ENCODE measurements at places on chromosomes 5 and 9.

- DNase-seq = no peak
These were observed 699 bp downstream of the AKNA start for GRCh38 chr9:114386886-114387679.

- DNase-seq = no peak
These were observed 16.3 kb downstream of the ADAM19 start for GRCh38 chr5:157559301-157559700.

- no peak for DNase-seq
These were observed 507.8 kb downstream of the MAT2B start for GRCh38 chr5:164013077-164013670.

- peak; percentile 97 for DNase-seq
These were observed at the start of gene TRAF2 for GRCh38 chr9:136885950-136886578. TSS of gene TRAF2 (plus strand) at chr9:136886516. CDS start at chr9:136898741, 12,225 bp downstream.

- DNase-seq = no peak
These were observed 3.0 kb upstream of the MXD3 start for GRCh38 chr5:177314376-177315342.

DNA sequence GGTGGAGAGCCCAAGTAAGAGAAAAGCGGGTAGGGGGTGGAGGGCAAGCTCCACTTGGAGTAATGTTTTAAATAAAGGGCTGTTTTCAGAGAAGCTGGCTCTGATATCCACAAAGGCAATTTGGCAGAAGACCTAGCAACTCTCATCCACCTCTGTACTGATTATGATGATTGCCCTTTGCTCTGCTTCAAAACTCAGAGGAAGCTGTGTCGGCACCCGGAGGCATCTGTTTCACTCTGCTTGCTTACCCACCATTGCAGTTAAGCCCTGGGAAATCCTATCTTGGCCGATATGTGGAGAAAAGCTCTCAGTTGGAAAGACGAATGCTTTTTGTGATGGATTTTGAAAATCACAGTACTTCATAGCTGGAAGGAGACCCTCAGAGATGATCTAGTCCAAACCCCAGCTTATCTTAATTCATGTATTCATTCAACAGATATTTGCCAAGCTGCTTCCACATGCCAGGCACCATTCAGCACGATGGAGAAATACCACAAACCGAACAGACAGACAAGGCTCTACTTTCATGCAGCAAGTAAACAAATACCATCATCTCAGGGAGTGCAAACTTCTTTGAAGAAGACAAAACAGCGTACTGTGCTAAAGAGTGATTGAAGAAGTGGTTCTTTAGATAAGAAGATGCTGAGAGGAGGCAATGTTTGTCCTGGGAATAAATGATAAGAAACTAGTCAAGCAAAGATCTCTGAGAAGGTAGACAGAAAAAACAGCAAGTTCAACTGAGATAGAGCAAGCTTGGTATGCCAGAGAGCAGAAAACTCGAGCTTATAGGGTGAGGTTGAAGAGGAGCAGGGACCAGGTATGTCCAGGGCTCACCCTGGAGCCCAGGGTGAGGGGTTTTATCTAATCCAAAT lies 140.4 kb upstream of the SPDL1 start:
- no peak for DNase-seq

- DNase-seq = no peak
These were observed 53.2 kb downstream of the TTC39B start for GRCh38 chr9:15253786-15254185.

DNA sequence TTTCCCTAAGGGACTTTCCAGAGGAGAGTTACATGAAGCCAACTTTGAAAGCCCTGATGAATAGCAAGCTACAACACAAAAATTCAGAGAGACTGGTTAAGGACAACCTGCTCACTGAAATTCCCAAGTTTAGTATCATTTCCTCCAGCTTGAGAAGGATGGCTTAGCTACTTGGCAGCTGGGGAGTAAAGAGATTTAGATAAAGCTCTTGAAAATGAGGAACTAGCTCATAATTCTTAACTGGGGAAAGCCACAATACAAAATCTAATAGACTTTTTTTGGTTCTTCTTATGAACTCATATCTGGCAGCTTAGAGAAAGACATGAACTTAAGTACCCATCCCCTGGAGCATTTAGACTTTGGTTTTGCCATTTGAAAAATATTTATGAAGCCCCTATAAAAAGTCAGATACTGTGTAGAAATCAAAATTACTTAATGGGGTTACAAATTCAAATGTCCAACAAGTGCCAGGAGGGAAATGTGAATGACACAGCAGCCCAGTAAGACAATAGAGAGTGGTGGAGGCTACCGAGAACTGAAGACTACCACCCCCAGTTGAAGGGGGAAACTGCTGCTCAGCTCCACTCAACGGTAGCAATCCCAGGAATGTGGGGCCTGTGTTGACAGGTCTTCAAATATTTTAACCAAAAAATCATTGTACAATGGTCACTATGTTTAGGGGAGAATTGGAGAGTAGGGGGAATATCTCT lies 79.4 kb upstream of the ADRB2 start:
- DNase-seq = no peak

- no peak for DNase-seq
These were observed 72.9 kb downstream of the TARS1 start for GRCh38 chr5:33513462-33514185.

DNA sequence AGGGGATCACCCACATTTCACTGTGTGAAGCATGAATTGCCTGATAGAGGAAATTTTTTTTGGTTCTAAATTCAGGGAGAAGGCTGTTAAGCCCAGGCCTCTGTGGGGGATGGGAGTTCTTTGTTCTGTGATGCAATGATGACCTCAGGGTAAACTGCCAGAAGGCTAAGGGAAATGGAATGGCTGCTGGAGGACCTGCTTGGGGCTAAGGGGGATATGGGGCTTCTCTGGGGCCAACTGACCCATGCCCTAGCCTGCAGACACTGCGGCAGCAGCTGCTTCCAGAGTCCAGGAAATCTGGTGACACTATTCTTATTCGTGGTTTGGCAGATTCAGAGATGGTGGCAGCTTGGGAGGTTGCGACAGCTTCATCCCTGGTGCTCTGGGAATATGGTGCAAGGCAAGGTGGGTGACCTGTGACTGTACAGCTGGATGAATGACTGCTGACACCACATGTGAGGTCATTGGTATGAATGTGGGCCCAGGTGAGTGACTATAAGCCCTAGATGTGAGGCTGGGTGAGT lies 30.3 kb downstream of the VCP start:
- DNase-seq = no peak

DNA sequence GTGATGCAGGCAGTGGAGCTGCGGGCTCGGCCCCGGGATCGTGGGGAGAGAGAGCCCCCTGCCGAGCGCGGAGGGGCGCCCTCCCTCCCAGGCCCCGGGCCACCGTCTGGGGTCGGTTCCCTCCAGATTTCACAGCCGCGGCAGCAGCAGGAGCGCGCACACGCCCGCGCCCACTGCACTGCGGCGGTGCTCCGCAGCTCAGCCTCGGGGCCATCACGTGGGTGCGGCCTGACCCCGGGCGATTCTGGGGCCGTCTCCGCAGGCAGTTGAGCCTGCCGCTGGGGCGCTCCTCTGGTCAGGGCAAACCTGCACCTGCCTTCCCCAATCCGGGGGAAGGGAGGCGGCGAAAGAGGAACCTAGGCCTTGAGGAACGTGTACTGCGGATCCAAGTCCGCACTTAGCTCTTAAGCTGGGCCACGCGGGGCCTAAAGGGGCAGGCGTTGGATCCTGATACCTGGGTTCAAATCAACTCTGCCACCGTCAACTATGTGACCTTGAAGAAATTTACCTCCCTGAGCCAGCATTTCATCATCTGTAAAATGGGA lies 9.4 kb upstream of the DELE1 start:
- peak; percentile 2 for DNase-seq

DNA sequence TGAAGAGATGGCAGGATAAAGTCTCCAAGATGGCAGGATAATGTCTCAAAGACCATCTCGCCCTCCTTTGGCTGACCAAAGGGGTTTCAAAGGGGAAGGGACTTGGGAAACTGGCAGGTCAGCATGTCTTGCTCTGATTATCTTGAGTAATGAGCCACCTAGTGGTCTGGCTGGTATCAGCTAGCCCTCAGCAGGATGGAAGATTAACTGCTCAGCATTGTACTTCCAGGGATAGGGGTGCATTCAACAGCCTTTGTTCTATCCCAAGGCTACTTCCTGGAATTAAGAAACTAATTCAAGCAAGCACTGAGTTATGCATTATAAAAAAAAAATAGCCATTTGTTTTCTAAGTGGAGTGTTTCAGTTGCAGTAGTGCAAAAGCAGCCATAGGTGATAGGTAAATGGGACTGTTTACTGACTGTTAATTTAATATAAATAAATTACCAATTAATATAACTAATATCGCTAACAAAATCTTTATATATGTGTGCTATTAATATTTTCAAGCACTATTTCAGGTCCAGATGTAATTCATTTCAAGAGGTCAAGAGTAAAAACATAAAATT lies 555.5 kb downstream of the CDH9 start:
- DNase-seq = no peak

GRCh38 chr5:53169933-53170332 lies 60.4 kb upstream of the MOCS2 start:
- DNase-seq = no peak

DNA sequence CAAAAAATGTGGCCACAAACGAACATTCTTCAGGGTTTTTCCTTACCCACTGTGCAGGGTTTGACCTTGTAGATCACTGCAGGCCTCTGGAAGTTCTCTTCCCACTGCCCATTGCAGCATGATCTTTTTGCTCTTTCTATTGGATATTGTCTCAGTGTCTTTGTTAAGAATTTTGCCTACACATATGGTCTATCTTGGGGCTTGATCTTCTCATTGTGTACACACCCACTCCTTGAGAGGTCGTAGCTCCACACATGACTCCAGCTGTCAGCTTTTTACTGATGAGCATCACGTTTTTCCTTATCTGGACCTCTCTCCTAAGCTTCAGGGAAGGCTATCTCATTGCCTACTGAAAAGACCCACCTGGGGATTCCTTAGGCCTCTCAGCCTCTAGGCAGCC lies 3.0 kb upstream of the GLRX start:
- DNase-seq = no peak

- DNase-seq = no peak
These were observed 212.4 kb downstream of the MAPKAP1 start for GRCh38 chr9:125494653-125494915.

All from activated T-cell treated with anti-CD3 and anti-CD28 coated beads for 24 hours (primary cell).